AG10803 (cell line): ENCODE measurements at places on chromosomes 7 and 10.

GRCh38 chr7:1931256-1931950 is 261.3 kb downstream of the ELFN1 start:
- no peak for DNase-seq

GRCh38 chr7:80781561-80781979 is 137.3 kb downstream of the SEMA3C start:
- peak; percentile 88 for DNase-seq

DNA sequence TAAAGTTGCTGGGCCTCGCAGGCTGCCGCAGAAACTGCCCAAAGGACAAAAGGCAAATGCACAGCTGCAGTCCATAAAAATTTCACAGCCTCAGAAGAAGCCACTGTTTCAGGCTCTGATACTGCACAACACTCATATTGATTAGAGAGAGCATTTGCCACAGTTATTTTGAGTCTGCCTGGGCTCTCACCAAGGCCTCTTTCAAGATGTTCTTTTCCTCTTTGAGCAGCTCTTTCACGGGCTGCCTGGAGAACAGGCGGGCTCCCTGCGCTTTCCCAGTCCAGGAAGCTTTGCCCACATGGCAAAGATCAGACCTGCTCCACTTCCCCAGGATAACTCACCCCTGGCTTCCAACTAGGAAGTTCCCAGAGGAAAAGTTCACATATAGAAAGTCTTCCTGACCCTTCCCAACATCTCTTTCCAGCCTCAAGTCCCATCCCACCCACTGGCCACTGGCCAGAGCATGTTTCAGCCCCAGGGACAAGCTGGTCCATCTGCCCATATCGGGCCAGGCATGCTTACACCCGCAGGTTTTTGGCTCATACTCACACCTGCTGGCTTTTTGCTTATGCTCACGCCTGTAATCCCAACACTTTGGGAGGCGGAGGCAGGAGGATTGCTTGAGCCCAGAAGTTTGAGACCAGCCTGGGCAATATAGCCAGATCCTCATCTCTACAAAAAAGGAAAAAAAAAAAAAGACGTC is 3.3 kb downstream of the SLIT1 start:
- no peak for DNase-seq

GRCh38 chr10:35178331-35178730 is 51.7 kb downstream of the CREM start:
- DNase-seq, result no peak

DNA sequence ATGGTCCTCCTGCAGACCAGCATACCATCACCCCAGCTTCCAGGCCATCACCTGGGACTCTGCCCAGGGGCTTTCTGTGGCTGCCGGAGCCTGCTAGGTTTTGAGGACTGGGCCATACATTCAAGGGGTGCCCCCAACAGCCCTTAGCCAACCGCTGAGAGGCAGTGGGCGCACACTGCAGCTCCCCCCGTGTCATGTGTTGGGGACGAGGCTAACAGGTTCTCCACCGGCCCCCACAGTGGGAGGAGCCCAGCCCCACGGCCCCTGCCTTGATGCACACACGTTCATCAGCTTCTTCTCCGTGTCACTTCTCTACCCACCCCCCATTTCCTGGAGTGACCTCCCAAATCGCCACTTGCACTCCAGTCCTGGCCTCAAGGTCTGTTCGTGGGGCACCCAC is 543.2 kb upstream of the FOXK1 start:
- no peak for DNase-seq

- DNase-seq, result peak; percentile 61
Observed at GRCh38 chr10:31219306-31219705, 99.7 kb upstream of the ZEB1 start.

GRCh38 chr7:26345202-26345601 is 53.5 kb downstream of the SNX10 start:
- no peak for DNase-seq

- peak; percentile 79 for DNase-seq
Observed at GRCh38 chr7:23298141-23298881, 828 bp upstream of the MALSU1 start.

GRCh38 chr7:103499976-103500375 is 54.0 kb upstream of the SLC26A5 start:
- DNase-seq, result no peak

DNA sequence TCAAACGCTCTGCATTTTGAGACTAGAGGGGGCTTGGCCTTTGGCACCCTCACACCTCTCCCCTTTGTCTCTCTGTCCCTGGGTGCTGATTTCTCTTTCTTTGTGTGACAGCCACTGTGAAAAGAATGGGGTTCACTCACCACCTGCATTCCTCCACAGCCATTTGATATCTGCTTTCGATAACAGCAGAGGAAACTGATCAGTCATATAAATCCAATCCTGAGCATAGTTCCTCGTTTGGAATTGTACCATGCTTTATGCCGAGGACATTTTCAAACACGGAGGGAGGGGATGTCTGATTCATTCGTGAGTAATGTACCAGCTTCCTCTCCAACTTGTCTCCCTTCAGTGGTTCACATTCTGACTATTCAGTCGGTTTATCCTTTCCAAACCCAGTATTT is 15.8 kb downstream of the MET start:
- DNase-seq, result peak; percentile 69

DNA sequence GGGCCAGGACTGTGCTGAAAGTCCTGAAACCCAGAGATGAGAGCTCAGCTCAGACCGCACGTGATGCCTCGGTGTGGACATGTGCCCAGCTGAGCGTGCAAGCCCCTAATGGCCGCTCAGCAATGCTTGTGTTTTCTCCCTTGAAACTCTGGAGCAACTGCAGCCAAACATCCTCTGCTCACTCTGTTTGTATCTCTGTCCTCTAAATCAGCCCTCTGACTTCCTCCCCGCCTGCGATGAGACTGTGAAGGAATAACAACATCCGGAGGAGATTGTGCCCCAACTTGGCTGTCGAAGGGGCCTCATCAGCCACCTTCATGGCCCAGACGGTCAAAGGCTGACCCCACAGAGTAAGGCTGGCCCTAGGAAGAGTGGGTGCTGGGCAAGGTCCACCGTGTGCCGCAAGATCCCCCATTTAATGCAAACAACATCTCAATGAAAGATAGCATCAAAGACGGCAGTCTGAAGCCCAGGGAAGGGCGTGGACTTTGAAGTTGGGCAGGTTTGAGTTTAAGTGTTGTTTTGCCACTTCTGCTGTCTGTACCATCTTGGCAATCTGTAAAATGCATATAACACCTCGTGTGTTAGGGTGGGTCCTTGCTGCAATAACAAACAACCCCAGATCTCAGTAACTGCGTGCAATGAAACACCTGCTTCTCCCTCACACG is 39.9 kb downstream of the CALML3 start:
- no peak for DNase-seq

DNA sequence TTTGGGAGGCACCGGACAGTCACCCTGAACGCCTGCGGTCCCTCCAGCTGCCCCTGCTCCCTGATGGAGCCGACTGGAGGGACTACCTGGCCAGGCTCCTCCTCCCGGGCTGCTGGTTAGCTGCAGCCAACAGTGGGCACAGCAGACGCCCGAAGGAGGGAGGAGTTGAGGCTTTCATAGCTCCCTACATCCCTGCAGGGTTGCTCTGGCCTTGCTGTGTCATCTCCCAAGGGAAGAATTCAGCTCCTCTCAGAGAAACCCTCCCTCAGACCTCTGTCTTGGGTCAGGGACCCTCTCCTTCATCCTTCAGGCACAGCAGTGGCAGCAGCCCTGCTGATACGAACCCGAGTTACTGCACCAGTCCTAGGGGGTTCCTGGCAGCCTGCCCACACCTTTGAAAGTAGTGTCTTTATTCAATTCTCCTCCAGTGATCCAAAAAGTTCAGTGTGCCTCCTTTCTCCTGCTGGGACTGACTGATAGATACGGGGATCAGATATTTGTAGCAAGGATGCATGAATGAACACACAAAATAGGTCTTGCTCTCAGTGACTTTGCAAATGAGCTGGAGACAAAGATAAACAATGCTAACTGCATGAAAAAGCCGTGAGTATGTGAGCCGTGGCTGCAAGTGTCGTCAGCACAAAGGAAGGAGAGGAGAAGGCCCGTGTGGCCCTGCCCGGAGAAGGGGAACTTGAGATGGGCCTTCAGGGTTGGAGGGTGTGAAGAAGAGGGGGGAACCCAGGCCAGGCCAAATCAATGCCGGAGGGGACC is 136.6 kb downstream of the PRKAG2 start:
- no peak for DNase-seq

DNA sequence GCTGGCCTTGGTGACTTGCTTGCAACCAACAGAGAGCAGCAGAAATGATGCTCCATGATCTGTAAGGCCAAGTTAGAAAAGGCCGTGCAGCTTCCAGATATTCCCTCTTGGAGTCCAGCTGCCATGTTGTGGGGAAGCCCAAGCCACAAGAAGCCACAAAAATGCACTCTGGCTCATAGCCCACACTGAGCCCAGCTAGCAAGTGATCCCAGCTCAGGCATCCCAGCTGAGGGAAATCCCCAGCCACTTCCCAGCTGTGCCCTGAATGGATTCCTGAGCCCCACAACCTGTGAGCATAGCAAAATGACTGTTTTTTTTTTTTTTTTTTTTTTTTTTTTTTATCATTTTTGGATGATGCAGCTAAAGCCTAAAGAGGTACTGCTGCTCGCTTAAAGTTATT is 11.1 kb upstream of the SDK1 start:
- DNase-seq, result no peak

DNA sequence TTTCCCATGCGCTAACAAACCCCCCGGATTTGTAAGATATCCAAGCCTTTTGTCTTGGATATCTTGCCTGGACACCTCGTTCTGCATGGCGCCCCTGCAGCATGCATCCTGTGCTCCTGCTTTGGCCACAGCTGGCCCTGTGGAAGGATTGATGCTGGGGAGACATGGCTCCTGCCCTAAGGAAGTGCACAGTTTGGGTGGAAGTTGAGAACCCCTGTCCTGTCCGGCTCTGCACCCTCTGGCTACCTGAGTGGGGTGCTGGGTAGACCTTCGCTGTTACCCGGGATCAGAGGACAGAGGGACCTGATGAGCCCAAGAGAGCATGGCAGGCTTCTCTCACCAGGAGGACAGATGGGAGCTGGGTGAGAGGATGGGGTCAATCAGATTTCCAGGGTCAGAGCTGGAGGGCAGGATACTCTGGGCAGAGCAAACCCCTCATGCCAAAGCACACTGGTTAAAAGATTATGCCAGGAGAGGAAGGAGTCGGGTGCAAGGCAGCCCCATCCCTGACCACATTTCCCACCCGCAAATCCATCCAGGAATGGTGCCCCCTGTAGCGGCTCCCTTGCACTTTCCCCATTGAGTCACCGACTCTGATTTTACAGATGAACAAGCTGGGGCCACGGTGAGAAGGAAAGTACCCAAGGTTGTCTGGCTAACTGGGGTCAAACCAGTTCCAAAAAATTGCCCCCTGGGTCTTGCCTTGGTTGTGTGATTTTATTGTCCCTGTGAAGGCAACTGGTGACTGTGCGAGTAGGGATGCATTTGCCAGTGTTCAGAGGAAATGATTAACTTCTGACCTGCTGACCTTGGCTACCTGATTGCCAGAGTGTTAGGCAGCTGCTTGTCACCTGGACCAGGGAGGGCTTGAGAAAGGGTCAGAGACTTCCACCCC is 290.1 kb upstream of the ZMIZ1 start:
- no peak for DNase-seq

DNA sequence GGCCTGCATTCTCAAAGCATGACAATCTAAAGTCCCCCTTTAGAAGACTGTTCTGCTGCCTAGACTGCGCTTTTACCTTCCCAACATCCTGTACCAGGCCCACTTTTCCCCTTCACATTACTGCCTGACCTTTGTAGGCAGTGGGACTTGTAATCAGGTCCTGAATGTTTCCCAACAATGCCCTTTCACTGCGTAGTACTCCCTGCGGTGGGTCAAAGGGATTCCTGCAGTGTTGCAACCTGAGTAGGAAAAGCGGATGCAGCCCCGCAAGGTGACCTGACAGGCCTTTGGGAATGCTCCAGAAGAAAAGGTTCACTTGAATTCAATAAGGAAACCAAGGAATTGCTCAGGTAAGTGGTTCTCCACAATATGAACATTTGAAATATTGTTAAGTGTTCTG is 4.9 kb upstream of the TCAF1 start:
- DNase-seq, result no peak

DNA sequence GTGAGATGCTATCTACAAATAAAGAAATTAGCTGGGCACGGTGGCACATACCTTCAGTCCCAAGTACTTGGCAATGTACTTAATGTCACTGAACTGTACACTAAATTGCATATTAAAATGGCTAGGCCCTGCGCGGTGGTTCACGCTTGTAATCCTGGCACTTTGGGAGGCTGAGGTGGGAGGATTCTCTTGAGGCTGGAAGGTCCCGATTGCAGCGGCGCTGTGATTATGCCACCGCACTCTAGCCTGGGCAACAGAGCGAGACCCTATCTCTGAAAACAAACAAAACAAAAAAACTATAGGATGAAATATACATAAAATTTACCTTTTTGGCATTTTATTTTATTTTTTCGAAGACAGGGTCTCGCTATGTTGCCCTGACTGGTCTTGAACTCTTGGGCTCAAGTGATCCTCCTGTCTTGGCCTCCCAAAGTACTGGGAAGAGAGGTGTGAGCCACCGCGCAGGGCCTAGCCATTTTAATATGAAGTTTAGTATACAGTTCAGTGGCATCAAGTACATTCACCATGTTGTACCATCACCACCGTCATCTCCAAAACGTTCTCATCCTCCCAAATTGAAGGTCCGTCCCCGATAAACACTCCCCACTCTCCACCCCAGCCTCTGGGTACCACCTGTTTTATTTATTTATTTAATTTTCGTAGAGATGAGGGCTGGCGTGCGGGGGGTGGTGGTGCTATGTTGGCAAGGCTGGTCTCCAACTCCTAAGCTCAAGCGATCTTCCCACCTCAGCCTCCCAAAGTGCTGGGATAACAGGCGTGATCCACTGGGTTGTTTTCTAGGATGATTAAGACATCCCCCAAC is 1.3 kb upstream of the EIF3B start:
- no peak for DNase-seq

GRCh38 chr7:46524350-46524749 is 603.3 kb upstream of the IGFBP3 start:
- peak; percentile 35 for DNase-seq

- peak; percentile 38 for DNase-seq
Observed at GRCh38 chr10:46317370-46317769, 30.6 kb downstream of the ANTXRL start.

DNA sequence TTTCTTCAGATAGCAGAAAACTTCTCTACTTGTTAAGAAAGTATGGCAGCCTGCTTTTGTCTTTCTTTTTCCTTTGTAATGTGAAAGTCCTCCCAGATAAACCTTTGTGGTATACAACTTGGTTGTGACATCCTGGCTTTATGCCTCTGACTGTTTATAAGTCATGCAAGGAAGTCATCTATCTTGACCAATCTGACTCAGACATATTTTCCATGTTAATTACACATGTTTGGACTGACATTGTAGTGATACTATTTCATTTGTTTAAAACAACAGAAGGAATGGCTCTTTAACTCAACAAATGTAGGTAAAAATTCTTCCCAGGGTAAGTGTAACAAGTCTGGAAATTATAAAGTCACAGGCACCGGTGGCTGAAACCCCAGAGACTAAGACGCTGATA is 341.6 kb upstream of the MEOX2 start:
- DNase-seq, result peak; percentile 94
